ENCODE measurements at places on chromosomes 2 and 18.
A peak's percentile ranks its signal among the peaks of the same experiment; 100 is the strongest.

GRCh38 chr2:9770308-9771100, 72.8 kb upstream of the TAF1B start:
- peak; percentile 81 for DNase-seq

GRCh38 chr2:210971431-210971830, 415.0 kb downstream of the CPS1 start:
- DNase-seq = no peak

- DNase-seq = no peak
Measured at GRCh38 chr2:191659198-191659597, 18.7 kb upstream of the NABP1 start.

DNA sequence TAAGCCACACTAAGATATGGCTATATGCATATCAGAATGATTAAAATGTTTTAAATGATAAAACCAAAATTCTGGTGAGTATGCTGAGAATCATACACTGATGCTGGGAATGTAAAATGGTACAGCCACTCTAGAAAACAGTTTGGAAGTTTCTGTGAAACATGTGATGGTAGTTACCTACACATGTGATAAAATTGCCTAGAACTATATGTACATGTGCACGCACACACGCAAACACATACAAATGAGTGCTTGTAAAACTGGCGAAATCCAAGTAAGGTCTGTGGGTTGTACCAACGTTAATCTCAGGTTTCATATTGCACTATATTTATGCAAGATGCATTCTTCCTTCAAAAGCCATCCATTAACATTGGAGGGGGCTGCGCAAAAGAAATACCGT, 195.0 kb upstream of the RAB6C start:
- no peak for DNase-seq

DNA sequence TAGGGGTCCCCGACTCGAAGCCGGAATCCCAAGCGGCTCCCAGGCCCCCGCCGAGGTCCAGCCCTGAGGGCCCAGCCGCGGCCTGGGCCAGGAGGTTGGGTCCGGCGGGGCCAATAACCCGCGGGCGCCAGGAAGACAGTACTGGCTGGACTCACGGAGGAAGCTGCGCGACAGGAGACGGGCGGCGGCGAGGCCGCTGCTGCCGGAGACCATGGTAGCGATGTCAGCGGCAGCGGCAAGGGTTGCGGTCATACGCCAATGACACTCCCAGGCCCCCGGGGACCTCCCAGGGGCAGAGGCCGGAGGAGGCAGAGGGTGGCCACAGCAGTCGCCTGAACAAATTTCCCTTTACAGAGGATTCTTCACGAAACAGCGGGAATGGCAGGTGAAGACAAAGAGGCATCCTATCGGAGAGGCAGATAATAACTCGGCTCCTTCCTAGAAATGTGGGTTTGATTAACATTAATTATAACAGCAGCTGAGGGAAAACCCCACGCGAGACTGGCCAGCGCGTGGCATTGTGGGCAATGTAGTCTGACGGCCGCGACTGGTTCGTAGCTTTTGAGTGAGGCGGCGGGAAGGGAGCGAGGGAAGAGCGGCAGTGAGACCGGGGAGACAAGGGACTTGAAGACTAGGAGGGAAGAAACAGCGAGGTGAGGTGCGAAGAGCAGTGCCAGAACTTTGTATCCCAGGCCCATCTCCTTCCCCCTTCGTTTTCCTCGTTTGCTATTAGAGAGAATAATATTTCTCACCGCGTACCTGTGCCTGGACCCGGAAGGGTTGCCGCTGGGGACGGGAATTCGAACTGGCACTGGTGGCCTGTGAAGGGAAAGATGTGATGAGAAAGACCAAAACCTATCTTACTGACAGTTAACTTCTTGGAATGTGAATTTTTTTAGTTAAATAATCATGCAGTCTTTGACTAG, at the start of gene SUCLG1:
Gene SUCLG1 (minus strand): TSS at position 263 of the 926 bp plus-strand sequence. CDS start 11 bp downstream, at position 252.
- peak; percentile 90 for DNase-seq

DNA sequence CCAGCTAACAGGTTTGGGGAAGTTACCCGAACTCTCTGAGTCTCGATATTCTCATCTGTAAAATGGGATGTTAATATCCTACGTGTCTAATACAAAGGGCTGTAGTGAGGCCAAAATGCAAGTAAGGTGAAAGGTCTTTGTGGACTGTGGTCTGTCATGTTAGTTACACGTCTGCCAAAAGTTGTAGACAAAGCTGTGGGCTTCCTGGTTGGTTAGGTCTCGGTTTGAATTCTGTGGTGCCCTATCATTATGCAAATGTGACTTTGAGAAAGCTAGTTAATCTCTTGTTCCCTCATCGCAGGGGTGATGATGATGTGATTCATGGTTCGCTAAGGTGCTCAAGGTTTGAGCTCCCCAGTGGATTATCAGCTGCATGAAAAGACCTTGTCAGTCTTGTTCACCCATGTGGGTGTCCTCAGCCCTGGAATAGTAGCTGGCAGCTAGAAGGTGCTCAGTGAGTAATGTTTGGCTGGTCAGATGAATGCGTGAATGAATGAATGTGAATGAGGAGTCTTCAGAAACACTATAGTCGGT, 23.1 kb downstream of the TRIB2 start:
- no peak for DNase-seq

DNA sequence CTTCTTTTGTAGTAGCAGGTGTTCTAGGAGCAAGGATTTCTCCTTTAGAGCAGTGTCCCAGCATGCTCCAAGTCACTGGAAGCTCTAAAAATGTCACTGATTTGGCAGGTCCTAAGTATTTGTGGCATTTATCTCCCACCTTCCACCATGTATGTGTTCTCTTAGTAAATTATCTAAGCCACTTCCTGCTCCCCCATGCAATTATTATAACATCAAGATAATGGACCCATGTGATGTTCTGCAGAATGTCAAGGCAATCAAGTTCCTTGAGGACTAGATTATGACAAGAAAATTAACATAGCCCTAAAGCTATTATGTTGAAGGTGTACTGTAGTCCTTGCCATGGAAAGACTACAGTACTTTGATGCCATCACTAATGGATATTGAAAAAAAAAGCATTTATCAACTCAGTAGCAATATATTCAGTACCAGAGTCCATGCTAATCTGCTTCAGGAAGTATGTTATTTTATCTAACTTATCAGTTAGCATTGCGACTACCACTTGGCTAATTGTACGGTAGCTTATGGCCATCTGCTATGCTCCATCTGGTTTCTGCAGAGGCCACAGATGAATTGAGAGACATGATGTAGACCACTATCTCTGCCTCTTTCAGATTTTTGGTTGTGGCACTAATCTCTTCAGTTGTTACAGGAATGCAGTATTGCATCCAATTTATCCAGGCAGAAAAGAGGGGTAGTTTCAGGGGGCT, 56.7 kb downstream of the GPR39 start:
- DNase-seq = no peak

- no peak for DNase-seq
Measured at GRCh38 chr2:219395609-219396008, 7.9 kb upstream of the DNPEP start.

DNA sequence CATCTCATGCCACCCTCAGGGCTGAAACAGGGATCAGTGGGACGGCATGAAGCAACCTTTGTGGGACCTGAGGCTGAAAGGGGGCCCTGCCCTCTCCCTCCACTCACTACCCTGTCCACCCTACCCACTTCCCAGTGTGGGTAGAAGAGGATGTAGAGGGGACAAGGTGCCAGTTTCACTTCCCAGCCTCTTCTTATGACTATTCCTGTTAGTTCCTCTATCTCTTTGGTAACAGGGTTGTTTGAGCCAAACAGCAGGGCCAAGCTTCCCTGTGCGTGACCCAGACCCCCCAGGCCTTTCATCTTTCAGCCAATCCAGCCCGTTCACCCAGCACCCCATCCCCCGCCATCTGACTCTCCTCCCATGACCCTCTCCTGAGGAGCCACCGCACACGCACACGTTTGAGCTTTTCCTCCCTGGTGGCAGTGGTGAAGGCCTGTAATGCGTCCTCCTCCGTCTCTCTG, 82.3 kb downstream of the STPG4 start:
- peak; percentile 80 for DNase-seq

- DNase-seq = no peak
Measured at GRCh38 chr2:203470371-203470770, 64.7 kb downstream of the RAPH1 start.

- DNase-seq = no peak
Measured at GRCh38 chr2:122166820-122167219, 411.4 kb downstream of the TSN start.

- no peak for DNase-seq
Measured at GRCh38 chr2:191946471-191947182, 99.7 kb upstream of the CAVIN2 start.

GRCh38 chr2:224135881-224136280, 96.8 kb upstream of the SERPINE2 start:
- DNase-seq = no peak

DNA sequence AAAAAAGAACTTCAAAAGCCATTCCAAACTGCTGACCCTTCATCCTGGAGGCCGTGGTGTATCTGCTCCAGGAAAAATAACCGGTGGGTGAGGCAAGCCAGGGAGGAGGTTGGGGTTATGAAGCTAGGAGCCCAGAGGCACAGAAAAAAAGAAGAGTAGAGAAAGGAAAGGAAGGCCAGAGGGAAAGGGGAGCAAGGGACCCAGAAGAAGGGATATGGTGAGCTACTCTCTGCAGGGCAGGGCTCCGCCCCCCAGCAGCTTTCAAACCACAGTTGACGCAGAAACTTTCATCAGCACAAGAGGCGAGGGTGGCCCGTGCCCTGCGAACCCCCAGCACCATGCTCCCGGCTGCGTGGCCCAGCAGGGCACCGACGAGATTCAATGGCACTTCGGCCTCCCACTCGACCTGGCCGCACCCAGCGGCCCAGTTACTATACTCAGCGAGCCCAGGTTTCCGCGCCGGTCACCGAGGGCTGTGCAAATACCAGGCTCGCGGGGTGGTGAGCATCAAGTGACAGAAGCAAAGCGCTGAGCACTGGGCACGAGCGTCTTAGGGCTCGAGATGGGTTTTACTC, 665 bp downstream of the MCM6 start:
- peak; percentile 74 for DNase-seq

DNA sequence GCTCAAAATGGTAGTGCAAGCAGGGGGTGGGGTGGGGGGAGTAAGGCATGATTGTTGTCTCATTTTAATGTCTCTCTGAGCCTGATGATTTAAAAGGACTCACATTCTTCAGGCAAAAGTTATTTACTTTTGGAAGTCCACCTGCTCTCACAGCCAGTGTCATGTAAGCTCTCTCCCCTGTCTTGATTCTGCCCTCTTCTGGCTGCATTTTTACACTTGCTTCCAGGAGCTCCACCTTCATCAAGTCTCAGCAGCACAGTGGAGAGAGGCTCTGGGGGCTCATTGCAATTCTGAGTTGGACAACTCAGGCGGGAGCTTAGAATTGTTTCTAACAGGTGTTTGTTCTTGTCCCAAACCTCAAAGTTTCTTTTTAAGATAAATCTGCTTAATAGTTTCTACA, 39.2 kb downstream of the GNAL start:
- DNase-seq = peak; percentile 26

- DNase-seq = no peak
Measured at GRCh38 chr2:141814150-141814549, 316.7 kb downstream of the LRP1B start.

DNA sequence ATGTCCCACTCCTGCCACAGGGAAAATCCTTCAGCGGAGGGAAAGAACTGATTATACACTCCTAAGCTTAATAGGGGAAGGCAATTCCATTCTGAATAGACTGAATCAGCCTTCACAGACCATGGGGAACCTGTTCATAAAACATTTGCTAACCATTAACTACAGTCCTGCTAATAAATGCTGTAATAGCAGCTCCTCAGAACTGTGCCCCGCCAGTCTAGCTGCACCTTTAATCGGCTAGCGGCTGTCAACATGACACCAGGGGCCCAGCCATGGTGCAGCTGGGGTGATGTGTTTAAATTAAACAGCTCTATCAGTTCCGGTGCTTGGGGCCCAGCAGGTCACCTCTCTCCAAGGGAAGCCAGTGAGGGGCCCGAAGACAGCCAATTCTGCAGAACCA, 77.8 kb downstream of the GALNT14 start:
- DNase-seq = no peak

GRCh38 chr18:22543769-22544168, 126.1 kb upstream of the CTAGE1 start:
- no peak for DNase-seq

GRCh38 chr2:30252723-30253701, 21.7 kb downstream of the LBH start:
- no peak for DNase-seq

- DNase-seq = no peak
Measured at GRCh38 chr2:111199840-111200239, 79.1 kb downstream of the BCL2L11 start.

DNA sequence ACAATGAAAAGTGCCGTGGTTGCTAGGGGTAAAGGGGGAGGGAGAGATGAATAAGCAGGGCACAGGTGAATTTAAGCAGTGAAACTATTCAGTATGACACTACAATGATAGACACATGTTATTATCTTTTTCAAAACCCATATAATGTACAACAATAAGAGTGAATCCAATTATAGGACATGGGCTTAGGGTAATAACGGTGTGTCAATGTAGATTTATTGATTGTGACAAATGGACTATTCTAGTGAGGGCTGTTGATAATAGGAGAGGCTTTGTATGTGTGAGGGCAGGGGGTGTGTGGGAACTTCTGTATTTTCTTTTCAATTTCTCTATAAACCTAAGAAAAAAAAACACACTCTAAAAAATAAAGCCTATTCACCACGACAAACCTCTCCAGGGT, 223.8 kb downstream of the RIT2 start:
- no peak for DNase-seq

- DNase-seq = no peak
Measured at GRCh38 chr2:152647552-152647951, 69.7 kb downstream of the PRPF40A start.

DNA sequence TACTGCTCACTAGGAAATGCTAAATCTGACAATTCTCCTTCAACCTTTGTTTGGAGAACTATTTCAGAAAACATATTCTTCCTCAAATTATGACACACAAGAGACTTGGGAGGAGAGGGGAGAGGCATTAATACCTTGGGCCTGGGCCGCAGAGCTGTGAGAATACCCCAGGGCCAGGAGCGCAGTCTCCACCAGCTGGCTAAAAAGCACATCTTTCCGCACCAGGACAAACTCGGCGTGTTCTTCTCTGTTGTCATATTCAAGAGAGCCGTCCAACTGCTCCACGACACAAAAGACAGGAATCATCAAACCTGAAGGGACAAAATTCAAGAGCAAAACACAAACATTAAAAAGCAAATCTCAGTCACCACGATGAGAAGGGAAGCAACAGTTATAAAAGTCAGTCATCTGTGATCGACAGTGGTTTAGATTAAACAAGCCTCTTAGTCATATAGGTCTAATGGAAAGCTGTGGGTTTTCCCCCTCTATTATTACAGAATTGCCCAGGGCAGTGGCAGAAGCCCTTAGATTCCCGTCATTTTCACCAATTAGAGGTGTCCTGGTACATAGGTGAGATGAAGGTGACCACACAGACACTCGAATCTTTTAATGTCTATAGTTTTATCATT, 24.4 kb downstream of the SATB2 start:
- DNase-seq = no peak

GRCh38 chr2:65293376-65293775, 65.7 kb downstream of the ACTR2 start:
- no peak for DNase-seq
